ENCODE measurements at places on chromosomes 16 and 17.

- DNase-seq = no peak
Observed at GRCh38 chr17:72863526-72864211, 228.8 kb downstream of the SLC39A11 start.

GRCh38 chr16:70267516-70267915 lies 15.8 kb upstream of the EXOSC6 start:
- DNase-seq = no peak

DNA sequence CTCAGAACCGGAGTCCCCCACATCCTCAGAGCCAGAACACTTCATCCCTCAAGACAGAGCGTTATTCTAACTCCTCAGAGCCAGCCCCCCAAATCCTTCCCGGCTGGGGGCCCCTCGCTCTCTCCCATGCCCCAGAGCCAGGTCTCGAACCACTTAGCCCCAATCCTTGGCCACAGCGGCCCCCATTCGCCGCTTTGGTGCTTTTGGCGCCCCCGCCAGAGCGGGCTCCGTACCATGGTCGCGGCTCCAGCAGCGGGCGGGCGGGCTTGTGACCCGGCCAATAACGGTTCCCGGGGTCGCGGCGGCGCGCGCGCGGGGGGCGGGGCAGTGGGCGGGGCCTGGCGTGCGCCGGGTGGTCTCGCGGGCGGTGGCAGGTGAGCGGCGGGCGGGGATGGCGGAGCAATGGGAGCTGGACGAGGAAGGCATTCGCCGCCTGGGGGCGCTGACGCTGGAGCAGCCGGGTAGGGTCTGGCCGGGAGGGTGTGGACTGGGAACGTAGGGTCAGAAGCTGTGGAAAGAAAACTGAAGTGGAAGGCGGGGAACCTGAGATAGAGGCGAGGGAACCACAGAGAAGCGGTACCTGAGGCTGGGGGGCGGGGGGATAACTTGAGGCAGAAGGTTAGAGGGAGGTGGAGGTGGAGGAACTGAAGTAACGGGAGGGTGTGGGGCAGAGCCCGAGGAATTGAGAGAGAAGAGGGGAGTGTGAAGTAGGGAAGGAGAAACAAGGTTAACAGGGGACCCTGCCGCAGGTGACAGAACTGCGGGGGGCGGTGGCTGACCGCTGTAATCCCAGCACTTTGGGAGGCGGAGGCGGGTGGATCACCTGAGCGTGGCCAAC lies at the start of the genes KCTD19 and LRRC36:
TSS of gene KCTD19 (minus strand) at position 270 of the 838 bp plus-strand sequence. CDS start at position 236, 34 bp downstream.
TSS of gene LRRC36 (plus strand) at position 344 of the 838 bp plus-strand sequence. CDS start at position 392, 48 bp downstream.
- DNase-seq = no peak

DNA sequence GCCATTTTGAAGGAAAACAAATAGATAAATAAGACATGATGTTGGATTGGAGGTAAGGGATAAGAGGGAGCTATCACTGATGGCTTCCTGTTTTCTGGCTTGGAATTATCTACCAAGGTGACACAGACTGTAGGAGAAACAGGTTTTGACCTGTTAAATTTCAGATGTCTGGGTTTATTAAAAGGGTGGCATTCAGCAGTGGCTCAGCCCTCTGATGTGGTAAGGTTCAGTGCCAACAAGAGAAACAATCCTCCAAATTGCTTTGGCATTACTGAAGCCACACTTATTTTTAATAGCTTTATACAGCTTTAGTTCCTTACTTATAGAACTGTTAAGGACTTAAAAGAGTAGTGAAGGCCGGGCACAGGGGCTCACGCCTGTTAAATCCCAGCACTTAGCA lies 37.0 kb upstream of the AKAP1 start:
- no peak for DNase-seq

DNA sequence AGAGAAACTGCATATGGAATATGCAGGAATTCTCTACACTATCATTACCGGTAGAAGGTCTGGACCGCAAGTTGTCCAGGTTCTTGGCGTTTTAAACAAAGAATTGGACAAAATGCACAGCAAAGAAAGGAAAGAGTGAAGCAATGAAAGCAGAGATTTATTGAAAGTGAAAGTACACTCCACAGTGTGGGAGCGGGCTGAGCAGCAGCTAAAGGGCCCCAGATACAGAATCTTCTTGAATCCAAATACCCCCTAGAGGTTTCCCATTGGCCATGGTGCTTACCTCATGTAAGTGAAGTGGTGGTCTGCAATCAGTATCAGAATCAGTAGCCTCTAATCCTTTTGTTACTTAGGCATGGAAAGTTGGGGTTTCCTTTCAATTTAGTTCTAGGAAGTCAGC lies 178.5 kb upstream of the IRX3 start:
- DNase-seq = no peak

GRCh38 chr17:76104896-76105231 lies 1.3 kb upstream of the EXOC7 start:
- no peak for DNase-seq

DNA sequence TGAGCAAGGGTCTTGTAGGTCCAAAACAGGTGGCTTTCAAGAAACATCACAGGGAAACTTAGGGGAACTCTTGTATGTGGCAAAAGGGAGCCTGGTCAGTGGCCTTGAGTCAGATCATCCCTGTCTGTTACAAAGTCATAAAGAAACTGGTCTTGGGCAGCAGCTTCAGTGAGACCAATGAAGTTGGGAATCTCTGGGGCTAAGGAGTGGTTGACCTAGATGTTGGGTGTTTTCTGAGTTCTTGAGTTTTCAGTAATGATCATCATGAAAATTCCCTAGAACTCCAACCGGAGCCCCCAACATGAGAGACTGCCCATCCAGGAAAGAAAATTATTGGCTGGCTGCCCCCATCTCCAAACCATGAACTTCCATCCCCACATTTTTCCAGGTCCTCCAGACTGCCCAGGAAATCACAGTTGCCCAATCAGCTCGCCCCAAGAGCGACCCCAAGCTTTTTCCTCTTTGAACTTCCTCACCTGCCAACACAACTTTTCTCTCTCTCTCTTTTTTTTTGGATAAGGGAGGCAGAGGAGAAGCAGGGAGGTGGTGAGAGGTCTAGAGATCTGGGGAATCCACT lies 3.9 kb downstream of the CCR7 start:
- no peak for DNase-seq

- DNase-seq = no peak
Observed at GRCh38 chr17:27306276-27306835, 12.4 kb downstream of the WSB1 start.

GRCh38 chr17:17062866-17063265 lies 20.6 kb downstream of the MPRIP start:
- no peak for DNase-seq

DNA sequence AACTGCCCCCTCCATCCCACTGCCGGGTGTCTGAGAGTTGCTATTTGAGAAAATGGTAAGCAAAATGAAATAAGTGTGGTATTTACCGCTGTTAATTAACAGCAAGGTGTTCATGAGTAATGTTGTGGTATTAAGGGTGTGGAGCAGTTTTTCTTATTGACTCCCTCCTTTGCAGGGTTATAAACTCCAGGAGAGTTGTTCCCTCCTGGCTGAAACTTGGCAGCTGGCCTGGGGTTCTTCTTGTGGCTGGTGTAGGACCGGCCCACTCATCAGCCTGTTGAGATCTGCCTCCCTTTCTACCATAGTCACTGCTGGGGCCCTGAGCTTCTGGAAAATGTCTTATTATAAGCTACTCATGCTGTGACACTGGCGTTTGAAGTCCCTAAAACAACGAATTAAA lies 128.6 kb downstream of the SOX9 start:
- DNase-seq = no peak

- DNase-seq = no peak
Observed at GRCh38 chr17:47676510-47677165, 17.3 kb upstream of the TBKBP1 start.

DNA sequence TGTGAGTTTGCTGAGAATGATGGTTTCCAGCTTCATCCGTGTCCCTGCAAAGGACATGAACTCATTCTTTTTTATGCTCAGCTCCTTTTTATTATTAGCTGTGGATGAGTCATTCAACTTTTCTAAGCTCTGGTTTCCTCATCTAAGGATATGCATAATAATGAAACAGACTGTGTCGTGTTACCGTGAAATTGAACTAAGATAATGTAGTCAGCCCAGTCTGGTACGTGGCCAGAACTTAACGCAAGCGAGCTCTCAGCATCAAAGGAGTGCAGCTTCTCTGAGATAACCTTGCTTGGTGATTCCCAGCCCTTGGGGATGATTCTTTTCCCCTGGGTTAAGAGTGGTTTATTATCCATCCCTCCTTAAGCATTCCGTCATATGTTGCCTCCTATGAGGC lies 454.3 kb upstream of the EEF2KMT start:
- DNase-seq = no peak

DNA sequence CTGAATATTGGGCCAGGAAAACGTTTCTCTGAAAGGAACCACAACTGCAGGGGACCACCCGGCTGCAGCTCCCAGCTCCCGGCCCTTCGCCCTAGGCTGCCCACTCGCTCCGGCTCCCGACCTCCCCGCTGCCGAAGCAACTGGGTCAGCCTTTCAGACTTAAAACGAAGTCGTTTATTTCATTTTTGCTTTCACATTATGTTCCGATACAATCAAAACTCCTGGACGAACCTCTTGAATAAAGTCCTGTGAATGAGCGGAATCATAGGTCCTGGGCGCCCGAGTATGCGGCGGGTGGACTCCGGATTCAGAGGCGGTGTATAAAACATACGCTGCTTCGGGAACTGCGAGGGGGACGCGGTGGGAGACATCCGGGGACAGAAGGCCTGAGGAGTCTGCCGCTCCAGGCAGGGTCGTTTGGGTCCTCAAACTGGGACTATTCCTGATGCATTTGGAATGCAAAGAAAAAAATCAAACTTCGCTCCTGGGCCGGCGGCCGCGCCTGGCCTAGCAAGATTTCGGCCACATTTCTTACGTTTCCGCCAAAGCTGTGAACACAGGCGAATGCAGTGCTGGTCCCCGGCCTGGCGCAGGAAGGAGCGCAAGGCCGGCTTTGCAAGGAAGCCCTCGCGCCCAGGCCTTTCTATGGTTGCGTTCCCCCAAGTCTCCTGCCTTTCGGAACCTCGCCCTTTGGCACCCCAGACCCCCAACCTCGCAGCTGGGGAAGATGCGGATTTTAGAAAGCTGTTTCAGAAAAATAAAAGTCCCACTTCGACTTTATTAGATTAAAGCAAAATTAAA lies 3.7 kb downstream of the CBLN1 start:
- DNase-seq = no peak

DNA sequence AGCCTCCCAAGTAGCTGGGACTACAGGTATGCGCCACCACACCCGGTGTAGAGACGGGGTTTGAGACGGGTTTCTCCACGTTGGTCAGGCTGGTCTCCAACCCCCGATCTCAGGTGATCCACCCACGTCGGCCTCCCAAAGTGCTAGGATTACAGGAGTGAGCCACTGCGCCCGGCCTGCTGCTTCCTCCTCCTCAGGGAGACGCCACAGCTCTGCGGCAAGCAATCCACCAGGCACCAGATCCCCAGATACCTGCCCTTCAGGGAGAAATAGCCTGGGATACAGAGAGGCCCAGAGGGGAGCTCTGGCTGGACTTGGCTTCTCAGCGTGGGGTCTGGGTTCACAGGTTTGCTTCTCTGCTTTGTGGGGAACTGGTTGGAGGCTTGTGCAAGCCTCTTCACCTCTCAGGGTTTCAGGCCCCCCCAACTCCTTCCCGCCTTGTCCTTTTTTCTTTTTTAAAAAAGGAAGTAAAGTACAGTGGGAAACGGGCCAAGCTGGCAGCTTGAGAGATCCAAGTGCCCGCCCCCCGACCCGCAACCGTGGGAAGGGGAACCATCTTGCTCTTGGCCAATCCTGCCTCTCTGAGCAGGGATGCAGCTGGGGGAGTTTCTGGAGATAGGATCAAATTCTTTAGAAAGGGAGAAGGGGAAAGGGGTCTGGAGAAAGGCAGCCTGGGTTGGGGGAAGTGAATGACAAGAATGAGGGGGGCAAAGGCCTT lies 2.6 kb upstream of the SPHK1 start:
- no peak for DNase-seq

GRCh38 chr17:81322271-81323082 lies 27.4 kb upstream of the SLC38A10 start:
- DNase-seq = no peak

DNA sequence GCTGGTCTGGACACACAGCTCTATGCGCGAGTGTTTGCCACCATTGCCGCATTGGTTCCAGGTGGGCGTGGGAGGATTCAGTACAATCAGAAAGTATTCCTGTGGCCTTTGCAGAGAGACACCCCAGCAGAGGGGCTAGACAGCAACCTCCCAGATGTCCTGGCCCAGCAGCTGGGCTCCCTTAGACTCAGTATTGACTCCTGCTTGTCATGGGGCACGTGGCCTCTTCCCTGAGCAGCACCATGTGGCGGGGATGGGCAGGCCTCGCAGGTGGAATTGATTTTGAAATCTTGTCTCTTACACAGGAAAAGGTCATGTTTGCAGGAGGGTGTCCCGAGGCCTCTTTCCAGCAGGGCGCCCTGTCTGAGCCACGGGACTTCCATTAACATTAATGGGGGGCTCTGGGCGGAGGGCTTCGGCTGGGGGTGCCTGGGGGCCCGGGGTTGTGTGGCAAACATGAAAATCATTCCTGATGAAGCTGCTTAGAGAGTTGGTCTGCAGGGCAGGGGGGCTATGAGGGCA lies 96.4 kb downstream of the C16orf78 start:
- no peak for DNase-seq

GRCh38 chr16:72824761-72825160 lies 223.2 kb downstream of the ZFHX3 start:
- DNase-seq = no peak
